HT1080 (cell line): ENCODE measurements at places on chromosomes 3 and 15.

DNA sequence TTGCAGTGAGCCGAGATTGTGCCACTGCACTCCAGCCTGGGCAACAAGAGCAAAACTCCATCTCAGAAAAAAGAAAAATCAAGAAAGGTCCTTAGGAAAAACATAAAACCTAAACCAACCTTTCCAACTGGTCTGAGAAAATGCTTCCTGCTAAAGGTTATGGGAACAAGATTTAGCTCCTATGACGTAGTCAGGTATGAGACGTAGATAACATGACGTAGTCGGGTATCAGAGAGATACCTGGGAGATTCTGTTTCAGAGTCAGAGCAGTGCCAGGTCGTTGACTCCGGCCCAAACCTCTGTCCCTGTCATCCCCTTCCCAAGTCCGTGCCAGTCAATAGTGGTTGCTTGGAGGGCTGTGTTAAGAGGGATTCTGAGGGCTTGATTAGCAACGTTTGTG lies 39.9 kb downstream of the LMCD1 start:
- no peak for DNase-seq

DNA sequence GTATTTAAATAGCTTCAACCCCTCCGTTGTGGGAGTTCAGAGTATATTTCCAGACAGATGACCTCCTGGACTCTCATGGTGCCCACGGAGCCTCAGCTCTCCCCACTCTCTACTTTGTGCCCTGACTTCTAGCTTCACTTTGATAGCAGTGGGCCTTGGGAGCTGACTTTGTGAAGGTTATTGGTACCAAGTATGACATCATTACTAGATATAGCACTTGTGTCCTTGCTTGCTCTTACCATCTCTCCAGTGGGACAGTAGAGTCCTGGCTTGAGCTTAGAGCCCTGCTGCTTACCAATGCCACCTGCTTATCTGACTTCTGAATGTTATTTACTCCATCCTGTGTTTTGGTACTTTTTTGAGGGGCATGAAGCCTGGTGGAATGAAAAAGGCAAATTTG lies 53.4 kb downstream of the PPM1L start:
- DNase-seq = no peak

GRCh38 chr3:174023421-174023820 lies 625.9 kb downstream of the NLGN1 start:
- no peak for DNase-seq

GRCh38 chr15:63514531-63514943 lies 10.1 kb downstream of the USP3 start:
- DNase-seq = peak; percentile 60

DNA sequence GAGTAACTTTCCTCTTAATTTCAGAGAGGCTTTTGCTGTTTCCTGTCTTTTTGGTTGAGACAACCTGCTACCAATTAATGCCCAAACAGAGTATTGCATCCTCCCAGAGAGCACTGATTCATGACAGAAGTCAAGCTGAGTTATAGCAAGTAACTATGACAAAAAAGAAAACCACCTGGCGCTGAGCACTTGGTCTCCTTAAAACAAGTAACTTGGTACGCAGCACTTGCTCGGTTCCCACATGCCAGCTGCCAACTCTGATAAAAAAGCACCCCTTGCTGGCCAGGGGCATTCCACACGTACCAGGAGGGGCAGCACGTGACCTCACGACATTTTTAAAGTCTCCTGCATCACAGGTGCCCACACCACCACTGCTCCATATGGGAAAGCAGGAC lies 13.5 kb upstream of the MYO5C start:
- no peak for DNase-seq

DNA sequence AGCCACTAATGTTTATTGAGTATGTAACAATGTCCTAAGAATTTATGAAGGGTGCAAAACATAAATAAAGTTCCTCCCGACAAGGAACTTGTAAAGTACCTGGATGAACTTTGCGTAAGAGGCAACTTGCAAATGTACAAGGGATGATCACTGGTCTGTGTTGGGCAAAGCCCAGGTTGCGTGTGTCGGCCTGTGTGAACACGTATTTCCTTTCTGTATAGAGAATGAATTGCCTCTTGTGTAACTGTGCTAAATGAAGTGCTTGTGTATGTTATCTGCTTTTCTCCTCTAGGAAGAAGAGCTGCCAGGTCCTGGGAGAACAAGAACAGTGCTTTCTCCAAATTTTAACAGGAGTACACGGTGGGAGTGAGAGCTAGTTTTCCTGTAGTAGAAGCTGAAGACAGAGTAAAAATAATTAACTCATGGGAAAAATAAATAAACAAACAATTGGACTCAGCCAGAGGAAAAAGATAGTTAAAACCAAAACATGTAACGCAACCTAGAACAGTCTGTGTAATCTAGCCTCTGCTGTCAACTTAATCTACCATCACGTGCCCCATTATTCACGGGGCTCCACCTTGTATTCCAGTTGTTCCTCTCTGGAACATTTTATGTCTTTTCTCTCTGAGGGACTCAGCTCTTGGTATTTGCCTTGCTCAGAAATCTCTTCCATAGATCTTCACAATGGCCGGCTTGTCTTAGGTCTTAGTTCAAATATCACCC lies 83.7 kb upstream of the RASGRP1 start:
- DNase-seq = no peak

DNA sequence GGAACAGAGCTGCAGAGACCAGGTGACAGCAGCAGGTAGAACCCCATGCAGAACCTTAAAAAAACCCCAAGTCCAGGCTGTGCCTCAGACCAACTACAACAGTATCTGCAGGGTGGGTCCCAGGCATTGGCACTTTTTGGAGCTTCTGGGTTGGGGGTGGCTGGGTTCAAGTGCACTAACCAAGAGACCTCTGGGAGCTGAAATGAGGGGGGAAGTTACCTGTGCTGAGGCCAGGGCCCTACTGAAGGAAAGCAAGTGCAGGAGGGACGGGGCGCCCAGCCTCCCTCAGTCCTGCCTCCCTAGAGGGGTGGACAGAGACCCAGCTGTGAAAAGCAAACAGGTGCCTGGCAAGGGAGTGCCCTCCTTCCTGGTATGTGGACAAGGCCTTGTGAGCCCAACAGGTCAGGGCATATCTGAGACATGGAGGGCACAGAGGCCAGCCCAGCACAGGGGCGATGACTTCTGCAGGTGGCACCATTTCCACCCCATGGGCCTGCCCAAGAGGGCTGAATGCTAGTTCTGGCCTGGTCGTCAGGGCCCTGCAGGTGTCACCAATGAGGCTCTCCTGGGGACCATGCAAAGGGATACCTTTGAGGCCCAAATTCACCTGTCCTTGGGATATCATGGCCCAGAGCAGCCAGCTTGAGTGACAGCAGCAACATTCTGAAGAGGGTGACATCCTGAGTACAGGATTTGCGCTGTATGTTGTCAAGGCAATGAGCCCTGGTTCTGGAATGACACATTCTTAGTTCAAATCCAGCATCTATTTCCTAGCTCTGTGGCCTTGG lies 18.7 kb downstream of the CTSH start:
- DNase-seq = no peak

DNA sequence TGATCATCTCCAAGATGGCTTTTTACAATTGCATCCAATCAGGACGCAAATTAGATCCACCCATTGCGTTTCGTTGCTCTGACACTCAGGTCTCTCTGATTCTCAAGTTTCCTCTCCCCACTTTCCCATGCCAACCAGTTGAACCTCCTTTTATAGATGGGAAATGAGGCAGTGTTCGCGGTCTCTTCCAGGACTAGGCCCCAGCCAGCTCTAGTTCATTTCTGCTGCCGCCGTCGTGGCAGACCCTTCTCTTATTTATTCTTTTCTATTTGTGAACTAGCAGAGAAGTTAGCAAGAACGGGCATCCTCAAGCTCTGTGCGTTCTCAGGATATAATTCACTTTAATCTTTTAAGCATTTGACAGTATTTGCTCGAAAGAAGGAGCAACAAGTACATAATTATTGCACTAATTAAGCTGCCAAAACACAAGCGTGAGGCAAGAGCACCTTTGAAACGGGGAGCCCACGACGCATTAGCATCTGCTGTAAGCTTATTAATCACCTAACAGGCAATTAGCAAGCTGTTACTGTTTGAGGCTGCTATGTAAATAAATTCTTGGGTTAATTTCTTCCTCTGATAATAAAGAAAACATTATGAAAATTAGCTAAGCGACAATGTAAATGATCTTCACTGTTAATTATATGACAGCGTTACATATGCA lies 246.4 kb upstream of the TLE3 start:
- DNase-seq = no peak

- DNase-seq = no peak
Measured at GRCh38 chr3:152298393-152299248, 29.9 kb downstream of the MBNL1 start.

- DNase-seq = peak; percentile 34
Measured at GRCh38 chr3:25663347-25663868, 1.3 kb downstream of the TOP2B start.

GRCh38 chr3:79204351-79204750 lies 563.4 kb downstream of the ROBO1 start:
- no peak for DNase-seq

GRCh38 chr3:30188713-30189112 lies 417.7 kb upstream of the TGFBR2 start:
- peak; percentile 39 for DNase-seq

GRCh38 chr3:190807719-190808375 lies 54.6 kb downstream of the GMNC start:
- DNase-seq = no peak

DNA sequence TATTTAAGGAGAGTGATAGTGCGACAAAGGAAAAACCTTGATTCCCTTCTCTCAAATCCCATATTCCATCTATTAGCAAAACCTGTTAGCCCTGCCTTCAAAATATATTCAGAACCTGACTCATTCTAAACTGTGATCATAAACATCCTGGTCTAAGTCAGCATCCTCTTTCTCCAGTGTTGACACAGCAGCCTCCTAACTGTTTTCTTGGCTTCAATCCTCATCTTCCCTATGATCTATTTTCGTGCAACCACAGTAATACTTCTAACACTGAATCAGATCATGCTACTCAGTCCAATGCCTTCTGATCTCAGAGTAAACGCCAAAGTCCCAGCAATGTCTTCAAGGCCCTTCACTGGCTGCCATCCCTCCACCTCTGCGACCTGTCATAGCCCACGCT lies 785.1 kb downstream of the EDEM1 start:
- DNase-seq = peak; percentile 80

GRCh38 chr3:64824394-64824909 lies 136.7 kb upstream of the ADAMTS9 start:
- DNase-seq = no peak

- DNase-seq = no peak
Measured at GRCh38 chr3:143958966-143959365, 12.7 kb upstream of the DIPK2A start.

GRCh38 chr15:79243723-79244122 lies 38.8 kb upstream of the ANKRD34C start:
- peak; percentile 16 for DNase-seq

DNA sequence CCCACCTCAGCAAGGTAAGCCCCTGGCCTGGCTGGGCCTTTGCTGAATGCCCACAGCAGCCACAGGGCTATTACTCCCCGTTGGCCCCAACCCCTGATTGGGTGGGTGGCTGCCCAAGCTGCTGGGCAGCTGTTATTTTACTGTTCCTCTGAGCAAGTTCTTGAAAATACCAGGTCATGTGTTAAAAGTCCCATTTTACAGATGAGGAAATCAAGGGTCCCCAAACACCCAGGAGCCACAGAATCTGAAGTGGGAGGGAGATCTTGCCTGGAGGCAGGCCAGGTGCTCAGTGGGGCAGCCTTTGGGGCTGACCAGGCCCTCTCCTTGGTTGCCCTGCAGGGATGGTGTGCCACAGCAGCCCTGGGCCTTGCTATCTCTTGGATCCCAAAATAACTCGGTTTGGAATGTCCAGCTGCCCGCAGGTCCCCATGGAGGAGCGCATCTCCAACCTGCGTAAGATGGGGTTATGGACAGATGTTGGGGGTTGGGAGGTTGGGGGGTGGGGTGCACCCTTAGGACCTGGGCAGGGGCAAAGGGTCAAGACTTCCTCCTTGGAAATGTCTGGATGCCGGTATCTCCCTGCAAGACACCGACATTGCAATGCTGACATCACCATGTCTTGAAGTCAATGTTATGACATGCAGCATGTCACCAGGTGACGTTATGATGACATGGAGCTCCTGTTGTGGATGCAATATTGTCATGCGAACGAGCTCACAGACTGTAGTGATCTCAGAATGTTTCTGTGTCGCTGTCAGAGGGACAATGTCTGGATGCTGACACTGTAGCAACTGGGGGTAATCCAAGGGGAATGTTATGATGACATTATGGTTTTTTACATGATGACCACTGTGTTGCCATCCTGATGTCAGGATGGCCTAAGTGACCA lies 13.3 kb upstream of the CSPG4 start:
- DNase-seq = no peak

- DNase-seq = peak; percentile 37
Measured at GRCh38 chr15:92617549-92618520, 37.7 kb downstream of the FAM174B start.

DNA sequence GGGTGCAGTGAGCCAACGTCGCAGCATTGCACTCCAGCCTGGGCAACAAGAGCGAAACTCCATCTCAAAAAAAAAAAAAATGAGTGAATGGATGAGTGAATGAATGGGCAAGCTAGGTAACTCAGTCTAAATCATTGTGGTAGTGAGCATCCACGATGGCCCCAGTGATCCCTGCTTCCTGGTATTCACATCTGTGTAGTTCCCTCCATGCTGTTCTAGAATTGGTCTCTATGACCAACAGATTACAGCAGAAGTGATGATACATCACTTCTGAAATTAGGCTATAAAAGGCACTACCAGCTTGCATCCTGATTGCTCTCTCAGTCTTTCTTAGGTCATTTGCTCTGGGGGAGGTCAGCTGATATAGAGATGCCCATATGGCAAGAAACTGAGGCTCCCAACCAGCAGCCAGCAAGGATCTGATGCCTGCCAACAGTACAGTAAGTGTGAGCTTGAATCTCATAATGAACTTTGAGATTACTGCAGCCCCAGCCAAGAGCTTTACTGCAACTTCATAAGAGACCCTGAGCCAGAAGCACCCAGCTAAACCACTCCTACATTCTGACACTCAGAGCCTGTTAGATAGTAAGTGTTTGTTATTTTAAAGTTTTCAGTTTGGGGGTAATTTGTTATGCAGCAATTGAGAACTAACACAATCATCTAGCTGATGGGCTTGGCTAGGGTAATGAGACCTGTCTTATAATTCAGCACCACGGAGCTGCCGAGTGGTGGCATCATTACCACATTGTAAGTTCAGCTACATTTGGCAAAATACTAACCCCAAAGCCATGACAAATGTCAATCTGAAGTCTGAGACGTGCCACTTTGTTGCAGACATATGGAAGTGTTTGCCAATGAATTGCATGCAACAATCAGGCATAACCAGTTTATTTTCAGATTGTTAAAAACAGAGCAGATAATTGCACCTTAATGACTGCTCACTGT lies 53.0 kb downstream of the KLHL6 start:
- DNase-seq = peak; percentile 30

GRCh38 chr3:43000387-43000786 lies 21.3 kb downstream of the GASK1A start:
- DNase-seq = no peak

DNA sequence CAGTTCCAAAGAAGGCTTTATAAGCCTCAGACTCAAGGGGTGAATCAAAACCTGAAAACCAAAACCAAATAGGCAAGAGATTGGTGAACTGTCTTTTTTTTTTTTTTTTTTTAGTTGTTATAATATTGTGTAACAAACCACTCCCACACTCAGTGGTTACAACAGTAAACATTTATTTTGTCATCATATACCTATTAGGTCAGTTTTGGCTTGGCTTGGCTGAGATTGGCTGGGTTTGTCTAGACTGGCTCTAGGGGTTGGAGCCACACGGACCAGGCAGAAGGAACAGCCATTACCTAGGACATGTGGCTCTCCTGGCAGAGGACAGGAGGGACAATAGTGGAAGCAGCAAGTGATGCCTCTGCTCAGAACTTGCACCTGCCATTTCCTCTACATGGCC lies 26.4 kb upstream of the RYR3 start:
- DNase-seq = no peak
